ENCODE measurements at places on chromosomes 13 and 19.

GRCh38 chr13:113378825-113379224 lies 14.9 kb upstream of the GRTP1 start:
- no peak for DNase-seq

GRCh38 chr19:32863841-32864240 lies 5.7 kb downstream of the SLC7A9 start:
- DNase-seq = no peak

DNA sequence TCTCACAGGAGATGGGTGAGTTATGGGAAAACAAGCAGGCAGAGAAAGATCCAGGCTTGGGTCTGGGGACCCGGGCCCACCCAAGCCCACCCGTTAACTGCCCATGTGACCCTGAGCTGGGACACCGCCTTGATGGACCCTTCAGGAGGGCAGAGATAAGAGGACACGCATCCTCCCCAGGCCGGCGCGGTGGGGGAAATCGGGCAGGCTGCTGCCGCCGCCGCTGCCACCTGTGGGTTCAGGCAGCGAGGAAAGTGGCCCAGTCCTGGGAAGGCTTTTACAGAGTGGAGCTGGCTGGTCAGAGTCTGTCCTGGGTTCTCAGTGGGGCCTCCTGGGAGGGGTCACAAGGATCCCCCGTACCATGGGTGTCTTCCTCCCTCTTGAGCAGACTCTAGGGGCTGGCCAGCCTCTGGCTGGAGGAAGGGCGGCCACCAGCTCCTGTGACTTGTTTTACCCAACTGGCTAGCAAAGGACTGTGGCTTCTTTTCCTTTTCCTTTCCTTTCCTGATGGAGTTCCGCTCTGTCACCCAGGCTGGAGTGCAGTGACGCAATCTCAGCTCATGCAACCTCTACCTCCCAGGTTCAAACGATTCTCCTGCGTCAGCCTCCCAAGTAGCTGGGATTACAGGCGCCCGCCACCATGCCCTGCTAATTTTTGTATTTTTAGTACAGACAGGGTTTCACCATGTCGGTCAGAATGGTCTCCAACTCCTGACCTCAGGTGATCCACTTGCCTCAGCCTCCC lies 155.4 kb downstream of the KDM4B start:
- no peak for DNase-seq

GRCh38 chr13:45584816-45585215 lies 30.7 kb downstream of the ERICH6B start:
- DNase-seq = no peak

- DNase-seq = no peak
Observed at GRCh38 chr19:8484331-8484894, 18.0 kb downstream of the PRAM1 start.

DNA sequence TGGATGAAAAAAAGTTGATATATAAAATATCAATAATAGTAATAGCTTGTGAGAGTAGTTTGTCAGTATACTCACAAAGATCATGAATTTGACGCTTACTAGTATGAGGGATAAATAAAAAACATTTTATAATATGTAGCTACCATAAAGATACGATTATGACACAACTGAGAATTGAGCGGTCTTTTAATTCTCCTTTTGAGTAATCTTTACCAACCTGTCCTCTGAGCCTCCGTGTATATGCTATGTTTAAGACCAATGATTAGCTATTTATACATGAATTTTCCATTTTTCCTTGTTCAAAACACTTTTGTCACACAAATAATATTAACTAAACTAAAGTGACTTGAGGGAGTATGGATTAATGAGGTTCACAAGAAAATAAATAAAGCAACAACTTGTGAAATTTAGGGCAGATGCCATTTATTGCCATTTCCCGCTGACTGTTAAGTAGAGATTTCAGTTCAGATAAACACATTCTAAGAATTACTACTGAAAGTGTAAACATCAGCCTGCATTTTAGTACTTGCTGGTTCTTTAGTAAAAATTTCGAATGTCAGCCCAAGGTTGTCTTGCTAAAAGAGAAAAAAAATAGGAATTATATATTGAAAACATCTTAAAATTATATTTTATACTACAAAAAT lies 6.2 kb upstream of the IRS2 start:
- DNase-seq = no peak

GRCh38 chr13:99314640-99315176 lies 7.5 kb upstream of the GPR183 start:
- no peak for DNase-seq

- DNase-seq = no peak
Observed at GRCh38 chr19:19955208-19955607, 54.5 kb downstream of the ZNF93 start.
